ENCODE measurements at places on chromosomes 1 and 21. TPM values are rescaled to one million over a fixed set of nuclear protein-coding genes. Genes with fewer than 3 reads are reported as not detected.

The FCRL4 gene
- not detected for total RNA-seq

The SH3D21 gene
- 3.5 TPM for total RNA-seq

The FLG2 gene
- not detected for total RNA-seq

The CD1C gene
- 2.9 TPM for total RNA-seq

The CD5L gene
- total RNA-seq: not detected

The KLHL12 gene
- total RNA-seq: 25.1 TPM

The IKBKE gene
- 5.8 TPM for total RNA-seq

The LCE1E gene
- not detected for total RNA-seq

The SARS1 gene
- 75.3 TPM for total RNA-seq

The INKA2 gene
- 7.4 TPM for total RNA-seq

The CLDN14 gene
- 0.16 TPM for total RNA-seq

The C1orf21 gene
- total RNA-seq: 100 TPM

The NKAIN1 gene
- total RNA-seq: 1.1 TPM

The HES3 gene
- total RNA-seq: not detected

The THEM5 gene
- not detected for total RNA-seq

The SLC2A5 gene
- 1.3 TPM for total RNA-seq

The CASP9 gene
- 9.3 TPM for total RNA-seq

The C1orf52 gene
- 21.5 TPM for total RNA-seq

The L1TD1 gene
- total RNA-seq: 0.95 TPM

The ATXN7L2 gene
- 2.0 TPM for total RNA-seq

The MAP1LC3C gene
- total RNA-seq: 1.9 TPM

The DVL1 gene
- total RNA-seq: 26.4 TPM

The LRRC47 gene
- total RNA-seq: 17.8 TPM

The CD48 gene
- 7.0 TPM for total RNA-seq

All from urinary bladder (tissue), 4 donors.